ENCODE measurements at places on chromosomes 3 and 15.

DNA sequence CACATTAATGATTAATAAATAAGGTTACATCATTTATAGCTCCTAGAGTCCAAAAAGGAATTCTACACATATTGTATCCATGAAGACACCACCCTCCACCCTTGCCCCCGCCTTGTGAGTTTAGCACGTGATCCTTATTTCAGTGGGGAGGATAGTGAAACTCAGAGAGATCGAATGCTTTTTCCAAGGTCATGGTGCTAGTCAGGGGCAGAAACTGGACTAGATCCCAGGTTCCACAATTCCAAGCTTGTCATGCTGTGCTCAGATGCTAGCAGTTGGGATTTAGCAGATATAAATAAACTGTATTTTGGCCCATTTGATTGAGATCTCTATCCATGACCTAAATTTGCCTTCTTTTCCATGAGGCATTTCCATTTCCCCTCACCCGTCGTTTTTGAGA, 227.4 kb upstream of the THRB start:
- DNase-seq = no peak

GRCh38 chr3:192422321-192422996, 304.9 kb downstream of the FGF12 start:
- no peak for DNase-seq

- DNase-seq = peak; percentile 4
These were observed 249.2 kb downstream of the OPA1 start for GRCh38 chr3:193842029-193842798.

- DNase-seq = no peak
These were observed 403.3 kb upstream of the THBS1 start for GRCh38 chr15:39177561-39177960.

DNA sequence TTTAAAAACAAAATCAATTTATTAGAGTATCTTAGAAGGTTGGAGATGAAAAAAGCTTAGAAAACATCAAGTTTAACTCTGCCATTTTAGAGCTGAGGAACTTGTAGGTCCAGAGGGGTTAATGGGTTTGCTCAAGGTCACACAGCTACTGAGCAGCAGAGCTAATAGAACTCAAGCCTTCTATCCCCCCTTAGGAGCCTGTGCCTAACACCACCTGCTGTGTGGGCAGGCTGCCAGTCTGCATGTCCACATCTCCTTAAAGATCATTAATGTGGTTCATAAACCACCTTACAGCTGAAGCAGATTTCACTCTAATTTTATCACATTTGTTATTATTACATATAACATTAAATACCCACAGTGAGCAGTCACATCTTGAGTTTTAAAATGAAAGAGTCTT, 14.1 kb upstream of the SLC35G2 start:
- no peak for DNase-seq

- DNase-seq = peak; percentile 62
These were observed 15.6 kb downstream of the PIF1 start for GRCh38 chr15:64809649-64810496.

GRCh38 chr3:69690-70089, 126.9 kb upstream of the CHL1 start:
- no peak for DNase-seq

DNA sequence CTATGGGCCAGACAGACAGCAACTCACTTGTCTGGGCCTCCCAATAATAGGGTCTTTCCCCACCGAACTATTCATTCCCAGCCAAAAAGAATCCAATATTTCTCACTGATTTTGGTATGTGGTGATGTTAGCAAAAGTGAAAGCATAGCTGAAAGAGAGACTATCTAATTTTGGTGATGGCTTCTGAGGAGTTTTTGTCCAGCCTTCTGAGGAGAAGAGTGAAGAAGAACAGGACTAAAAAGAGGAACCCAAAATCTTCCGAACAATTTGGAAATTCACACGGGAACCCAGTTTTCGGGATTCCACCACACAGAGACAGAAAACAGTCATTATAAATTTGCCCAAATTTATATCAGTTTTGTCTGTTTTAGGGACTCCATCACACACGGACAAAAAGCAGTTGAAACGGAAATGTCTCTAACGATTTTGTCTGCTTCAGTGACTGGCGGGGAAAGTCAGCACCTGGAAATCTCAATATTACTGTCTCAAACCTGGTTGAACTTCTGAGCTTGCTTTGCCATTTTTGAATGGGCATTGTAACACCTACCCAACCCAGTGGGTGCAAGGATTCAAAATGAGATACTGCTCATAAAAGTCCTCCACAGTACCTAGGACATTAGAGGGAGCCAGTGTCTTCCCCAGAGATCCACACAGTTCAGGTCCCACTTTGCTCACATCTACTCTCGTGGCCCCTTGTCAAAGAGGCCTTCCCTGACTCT, 9.1 kb downstream of the CD80 start:
- no peak for DNase-seq

GRCh38 chr3:4107430-4107829, 195.7 kb upstream of the SETMAR start:
- no peak for DNase-seq

GRCh38 chr3:112403103-112403502, 70.1 kb downstream of the CD200 start:
- DNase-seq = no peak

GRCh38 chr3:55343486-55344357, 143.4 kb downstream of the WNT5A start:
- no peak for DNase-seq

DNA sequence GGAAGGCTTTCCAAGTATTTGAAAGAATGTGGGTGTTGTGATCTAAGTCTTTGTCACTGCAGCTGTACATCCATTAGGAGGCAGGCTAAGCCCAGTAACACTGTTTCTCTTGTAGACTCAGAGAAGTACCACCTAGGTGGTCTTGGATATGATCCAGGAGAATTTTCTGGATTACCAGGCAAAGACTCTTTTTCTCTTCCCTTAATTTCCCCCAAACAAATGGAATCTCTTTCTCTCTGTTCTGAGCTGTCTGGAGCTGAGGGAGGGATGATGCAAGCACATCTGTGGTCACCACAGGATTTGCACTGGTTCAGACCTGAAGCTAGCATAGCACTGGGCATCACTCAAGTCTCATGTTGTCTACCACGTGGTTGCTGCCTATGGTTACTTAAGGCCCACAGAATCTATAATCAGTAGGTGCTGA, 227.6 kb downstream of the NECTIN3 start:
- no peak for DNase-seq

GRCh38 chr3:114442246-114442645, 148.4 kb downstream of the TIGIT start:
- no peak for DNase-seq

DNA sequence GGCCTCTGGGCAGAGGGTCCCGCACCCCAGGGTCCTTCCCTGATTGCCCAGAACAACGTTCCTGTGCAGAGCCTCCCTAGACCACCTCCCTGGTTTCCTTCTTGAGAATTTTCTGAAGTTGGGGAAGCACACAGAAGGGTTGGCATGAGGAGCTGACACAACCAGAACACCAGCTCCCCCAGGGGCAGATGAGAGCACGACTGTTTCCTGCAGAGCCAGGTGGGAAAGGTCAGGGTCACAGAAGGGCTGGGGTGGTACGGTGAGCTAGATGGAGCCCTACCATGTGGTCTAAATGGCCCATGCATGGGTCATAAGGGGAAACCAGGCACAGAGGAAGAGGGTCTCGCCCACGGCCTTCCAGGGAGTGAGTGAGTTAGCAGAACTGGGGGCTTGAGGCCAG, 10.4 kb downstream of the PPCDC start:
- DNase-seq = no peak

DNA sequence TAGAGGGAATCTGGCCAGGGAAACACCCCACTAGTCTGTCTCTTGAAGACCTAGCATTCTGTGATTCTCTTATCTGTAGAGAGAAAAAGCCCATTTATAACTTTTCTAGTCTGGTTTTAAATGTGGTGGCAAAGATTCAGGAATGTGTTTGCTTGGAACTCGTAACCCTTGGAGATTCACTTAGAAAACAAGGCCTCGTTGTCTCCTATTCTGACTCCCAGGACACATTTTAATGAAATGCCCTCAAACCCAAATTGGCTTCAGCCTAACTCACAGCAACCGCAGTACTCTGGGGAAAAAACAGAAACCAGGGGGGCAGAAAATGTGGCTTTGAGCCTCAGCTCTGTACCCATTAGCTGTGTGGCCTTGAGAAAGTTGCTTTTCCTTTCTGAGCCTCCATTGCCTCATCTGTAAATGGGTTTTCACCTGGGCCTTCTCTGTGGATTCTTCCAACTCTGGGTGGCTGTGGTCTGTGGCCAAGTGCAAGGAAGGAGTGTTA, 36.5 kb downstream of the RPLP1 start:
- no peak for DNase-seq

DNA sequence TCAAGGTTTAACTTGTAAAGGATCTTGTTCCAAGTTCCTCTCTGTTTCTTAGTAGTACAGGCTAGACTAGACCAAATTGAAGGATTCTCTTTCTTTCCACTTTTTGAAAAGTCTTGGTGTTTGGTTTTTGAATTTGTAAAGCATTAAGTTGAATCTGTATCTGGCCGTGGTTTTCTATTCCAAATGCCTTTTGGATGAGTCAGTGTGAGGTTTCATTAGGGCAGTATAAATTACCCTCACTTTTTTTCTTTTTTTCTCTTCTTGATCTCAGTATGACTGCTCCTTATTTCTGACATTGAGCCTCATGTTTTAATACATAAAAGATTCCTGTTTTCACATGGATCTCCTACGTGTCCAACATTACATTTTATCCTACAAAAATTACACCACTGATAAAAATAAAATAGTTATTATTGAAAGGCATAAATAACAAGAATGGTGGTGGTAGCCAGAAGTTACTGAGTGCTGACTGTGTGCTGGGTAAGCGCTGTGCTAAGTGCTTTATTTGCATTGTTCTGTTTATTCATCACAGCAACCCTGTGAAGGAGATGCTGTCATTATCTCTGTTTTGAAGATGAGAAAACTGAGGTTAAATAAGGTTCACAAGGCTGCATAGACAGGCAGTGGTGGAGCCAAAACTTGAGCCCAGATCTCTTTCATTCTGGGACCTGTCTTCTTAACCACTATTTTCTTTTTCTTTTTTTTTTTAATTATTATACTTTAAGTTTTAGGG, 48.3 kb downstream of the MITF start:
- no peak for DNase-seq

DNA sequence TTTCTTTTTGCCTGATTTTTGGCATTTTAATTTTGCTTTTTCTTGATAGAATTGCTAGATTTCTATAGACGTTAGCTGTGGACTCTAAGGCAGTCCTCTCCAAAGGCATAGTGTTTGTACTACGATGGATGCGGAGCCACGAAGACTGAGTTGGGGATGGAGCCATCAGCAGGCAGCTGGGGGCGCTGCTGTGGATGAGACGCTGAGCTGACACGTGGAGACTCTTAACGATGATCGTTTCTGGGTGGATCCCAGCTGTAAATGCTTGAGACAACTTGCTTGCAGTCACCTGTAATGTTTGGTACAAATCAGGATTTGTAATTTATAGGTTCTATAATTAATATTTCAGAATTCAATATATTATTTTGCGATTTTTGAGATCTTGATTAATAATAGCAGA, 13.3 kb upstream of the PPP1R2 start:
- no peak for DNase-seq

- DNase-seq = no peak
These were observed 5.5 kb upstream of the NR2C2 start for GRCh38 chr3:14941871-14942270.
